ENCODE measurements at places on chromosomes 11 and 22.
A peak's percentile ranks its signal among the peaks of the same experiment; 100 is the strongest.

GRCh38 chr11:68016904-68017817, 7.0 kb downstream of the ALDH3B1 start:
- DNase-seq = no peak

DNA sequence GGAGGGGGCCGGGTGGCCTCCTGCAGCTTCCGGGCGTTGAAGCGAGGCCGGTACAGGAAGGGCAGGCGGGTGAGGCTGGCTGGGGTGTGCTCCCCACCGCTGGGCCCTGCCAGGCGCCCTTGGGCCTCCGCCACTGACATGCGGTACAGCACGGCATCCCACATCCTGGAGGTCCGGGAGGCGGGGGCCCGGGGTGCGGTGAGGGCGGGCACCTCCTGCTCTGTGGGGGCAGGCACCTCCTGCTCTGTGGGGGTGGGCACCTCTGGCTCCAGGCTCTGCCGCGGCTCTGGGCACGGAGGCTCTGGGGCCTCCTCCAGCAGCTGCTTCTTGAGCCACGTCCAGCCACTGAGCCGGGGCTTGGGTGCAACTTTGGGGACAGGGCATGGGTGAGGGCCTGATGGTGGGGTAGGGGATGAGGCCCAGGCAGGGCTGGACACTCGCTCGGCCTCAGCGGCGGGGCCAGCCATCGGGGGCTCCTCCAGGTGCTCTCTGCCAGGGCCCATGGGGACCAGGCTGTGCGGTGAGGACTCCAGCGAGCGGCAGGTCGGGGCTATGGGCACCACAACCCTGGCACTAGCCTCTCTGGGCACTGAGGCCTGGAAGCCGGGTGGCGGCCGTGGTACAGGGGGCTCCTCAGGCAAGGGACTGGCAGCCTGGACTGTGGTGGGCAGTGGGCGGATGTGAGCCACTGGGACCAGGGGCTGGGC, 2.3 kb downstream of the PRR33 start:
- DNase-seq = peak; percentile 43

- DNase-seq = no peak
Measured at GRCh38 chr22:17085277-17086181, 729 bp downstream of the IL17RA start.

GRCh38 chr11:118608360-118609227, 1.2 kb downstream of the PHLDB1 start:
- DNase-seq = peak; percentile 88

- no peak for DNase-seq
Measured at GRCh38 chr22:20816559-20816958, 42.1 kb downstream of the PI4KA start.

DNA sequence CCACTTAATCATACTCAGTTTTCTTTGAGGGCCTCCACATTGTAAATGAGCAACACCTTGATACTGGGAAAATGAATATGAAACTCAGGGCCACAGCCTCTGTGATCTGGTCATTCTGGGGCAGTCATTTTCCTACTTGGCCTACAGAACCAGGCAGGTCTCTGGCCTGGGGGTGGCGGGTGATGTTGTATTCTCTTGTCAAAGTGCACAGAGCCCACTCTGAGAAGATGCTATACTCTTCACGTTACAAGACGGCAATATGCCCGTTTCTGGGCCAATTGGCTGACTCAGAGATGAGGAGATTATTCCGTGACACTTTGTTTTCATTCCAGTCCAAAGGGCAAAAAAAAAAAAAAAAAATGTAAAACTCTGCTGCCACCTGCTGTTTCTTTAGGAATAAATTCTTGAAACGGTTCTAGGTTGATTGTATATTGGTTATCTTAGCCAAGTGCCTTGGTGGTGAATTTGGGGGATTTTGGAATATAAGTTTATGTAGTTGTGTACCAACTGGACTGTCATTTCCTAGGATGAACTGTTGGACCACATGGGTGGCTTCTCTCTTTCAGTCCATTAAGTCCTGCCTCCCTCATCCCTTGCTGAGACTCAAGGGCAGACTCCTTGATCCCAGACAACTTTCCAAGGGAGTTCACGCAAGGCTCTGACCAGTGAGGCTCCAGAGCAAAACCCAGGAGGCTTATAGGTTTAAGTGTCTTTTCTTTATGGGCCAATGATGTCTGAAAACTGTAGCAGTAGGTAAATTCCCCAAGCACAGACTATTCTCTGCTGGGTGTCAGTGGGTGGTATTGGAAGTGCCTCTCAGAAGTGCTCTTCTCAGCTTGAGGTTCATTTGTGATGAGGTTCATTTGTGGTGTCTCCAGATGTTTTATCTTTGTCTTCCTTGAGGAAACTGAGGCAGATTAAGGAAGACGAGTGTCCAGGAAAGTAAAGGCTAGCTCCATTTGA, 18.2 kb downstream of the ADM start:
- no peak for DNase-seq

DNA sequence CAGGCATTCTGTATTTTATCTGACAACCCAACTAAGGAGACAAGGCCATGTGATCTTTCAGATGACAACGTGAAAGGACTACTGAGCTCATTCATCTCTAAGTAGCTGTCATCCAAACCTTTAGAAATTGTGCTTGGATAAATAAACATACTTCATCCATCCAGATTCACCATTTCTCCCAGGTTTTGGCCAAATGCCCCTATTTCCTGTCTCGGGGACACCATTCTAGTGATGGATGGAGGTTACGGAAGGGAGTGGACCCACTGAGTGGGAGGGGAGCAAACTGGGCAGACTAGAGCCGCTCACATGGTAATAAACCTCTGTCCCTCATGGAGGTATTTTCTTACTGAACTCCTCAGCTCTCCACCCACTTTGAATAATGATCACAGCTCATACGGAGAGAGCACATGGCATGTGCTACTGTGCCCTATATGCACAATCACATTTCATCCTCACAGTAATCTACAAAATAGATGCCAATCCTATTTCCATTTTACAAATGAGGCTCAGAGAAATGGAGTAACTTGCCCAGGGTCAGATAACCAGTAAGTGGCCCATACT, 114.4 kb downstream of the SLC1A2 start:
- no peak for DNase-seq

DNA sequence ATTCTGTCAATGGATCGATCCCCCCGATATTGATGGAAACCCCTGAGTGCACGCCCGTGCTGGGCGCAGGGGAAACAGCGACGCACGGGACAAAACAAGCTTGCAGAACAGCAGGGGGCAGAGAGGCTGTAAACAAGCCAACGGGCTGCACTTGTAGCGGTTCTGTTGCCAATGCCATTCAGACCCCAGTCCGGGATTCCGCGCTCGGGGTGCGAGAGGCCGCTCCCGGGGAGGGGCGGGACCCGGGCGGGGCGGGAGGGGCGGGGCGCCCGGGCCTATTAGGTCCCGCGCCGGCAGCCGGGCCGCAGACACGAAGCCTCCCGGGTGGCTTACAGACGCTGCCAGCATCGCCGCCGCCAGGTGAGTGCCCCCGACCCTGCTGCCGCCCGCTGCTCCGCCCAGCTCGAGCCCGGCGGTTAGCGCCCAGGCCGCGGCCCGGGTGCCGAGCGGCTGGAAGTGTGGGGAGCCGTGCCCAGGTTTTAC, at the start of gene BIK:
BIK (plus strand) TSS at position 307 of the 483 bp plus-strand sequence. CDS start 13,273 bp downstream, outside the sequence.
- no peak for DNase-seq

- DNase-seq = no peak
Measured at GRCh38 chr22:21928048-21928447, 24.6 kb downstream of the PPM1F start.

Measured in stimulated activated CD4-positive, alpha-beta T cell treated with anti-CD3 and anti-CD28 coated beads, TNF-alpha, amount 100 ng/mL, for 4 hours (primary cell).